Bronchial epithelial cell (primary cell): ENCODE measurements at places on chromosomes 11 and 22. TPM values are rescaled to one million over a fixed set of nuclear protein-coding genes. Genes with fewer than 3 reads are reported as not detected.

HOATZ gene
- not detected in 2 replicates for total RNA-seq

APLP2 gene
- 504 and 567 TPM in 2 replicates for total RNA-seq

PKP3 gene
- total RNA-seq: 231 and 328 TPM in 2 replicates

CDC42BPG gene
- total RNA-seq: 16.6 and 23.0 TPM in 2 replicates

VPREB1 gene
- total RNA-seq: not detected in 2 replicates

SNX19 gene
- 34.8 and 50.7 TPM in 2 replicates for total RNA-seq

CHRNA10 gene
- total RNA-seq: 0.26 and 0.51 TPM in 2 replicates

KCNJ11 gene
- 0.77 and 0.79 TPM in 2 replicates for total RNA-seq

GP1BB gene
- total RNA-seq: 0.90 TPM in 1 of 2 replicates, not detected in the other

CALCB gene
- total RNA-seq: 0.53 and 0.77 TPM in 2 replicates

PRAME gene
- not detected in 2 replicates for total RNA-seq

OR8B8 gene
- not detected in 2 replicates for total RNA-seq

TCN1 gene
- total RNA-seq: 4.2 and 27.4 TPM in 2 replicates

TRIM49 gene
- not detected in 2 replicates for total RNA-seq

NXPE4 gene
- total RNA-seq: not detected in 2 replicates

HTR3B gene
- not detected in 2 replicates for total RNA-seq

MYBPC3 gene
- total RNA-seq: under 0.01 TPM in 1 of 2 replicates, not detected in the other

E2F8 gene
- 0.26 TPM in 2 replicates for total RNA-seq

SCUBE1 gene
- under 0.01 TPM in 1 of 2 replicates, not detected in the other for total RNA-seq

PRG3 gene
- total RNA-seq: not detected in 2 replicates

GVQW3 gene
- total RNA-seq: 0.26 TPM in 2 replicates

DEUP1 gene
- under 0.01 TPM in 1 of 2 replicates, not detected in the other for total RNA-seq
